Transverse colon (tissue), 4 donors: ENCODE measurements at places on chromosomes 1 and 21.

DNA sequence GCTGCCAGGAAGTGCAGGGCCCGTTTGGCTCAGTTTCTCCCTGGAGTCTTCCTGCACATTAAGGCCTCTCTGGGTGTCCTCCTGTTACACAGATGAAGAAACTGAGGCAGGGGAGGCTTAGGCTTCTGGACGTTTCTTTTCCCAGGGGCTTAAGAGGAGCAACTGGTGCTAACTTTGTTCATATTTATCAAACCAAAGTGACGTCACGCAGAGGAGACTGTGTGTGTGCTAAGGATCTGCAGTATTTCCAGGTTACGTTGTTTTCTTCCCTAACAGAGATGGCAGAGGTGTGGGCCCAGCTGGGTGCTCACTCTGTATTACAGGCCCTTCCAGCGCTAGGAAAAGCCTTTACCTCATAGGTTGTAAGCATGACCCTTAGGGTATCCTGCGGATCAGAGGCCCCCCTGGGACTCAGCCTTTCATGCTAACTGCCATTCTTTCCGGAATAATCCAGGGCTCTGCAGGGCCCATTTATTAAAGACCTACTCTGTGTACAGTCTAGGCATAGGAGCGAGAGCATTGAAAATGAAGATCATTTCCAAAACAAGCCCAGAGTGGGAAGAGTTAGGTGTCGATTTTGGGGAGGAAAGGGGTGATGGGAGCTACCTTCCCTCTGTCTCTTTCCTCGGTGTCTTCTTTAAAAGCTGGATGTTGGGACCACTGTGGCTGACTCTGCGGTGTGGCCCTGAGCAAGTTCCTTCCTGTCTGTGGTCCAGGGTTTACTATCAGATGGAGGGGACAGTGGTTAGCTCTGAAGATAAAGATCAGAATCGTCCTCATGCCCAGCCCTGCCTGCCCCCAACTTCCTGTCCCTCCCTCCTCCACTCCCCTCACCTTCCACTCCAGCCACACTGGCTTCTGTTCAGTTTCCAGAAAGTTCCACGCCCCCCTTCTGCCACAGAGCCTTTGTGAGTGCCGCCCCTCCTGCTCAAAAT, 4.6 kb downstream of the AGTRAP start:
- no peak for DNase-seq

DNA sequence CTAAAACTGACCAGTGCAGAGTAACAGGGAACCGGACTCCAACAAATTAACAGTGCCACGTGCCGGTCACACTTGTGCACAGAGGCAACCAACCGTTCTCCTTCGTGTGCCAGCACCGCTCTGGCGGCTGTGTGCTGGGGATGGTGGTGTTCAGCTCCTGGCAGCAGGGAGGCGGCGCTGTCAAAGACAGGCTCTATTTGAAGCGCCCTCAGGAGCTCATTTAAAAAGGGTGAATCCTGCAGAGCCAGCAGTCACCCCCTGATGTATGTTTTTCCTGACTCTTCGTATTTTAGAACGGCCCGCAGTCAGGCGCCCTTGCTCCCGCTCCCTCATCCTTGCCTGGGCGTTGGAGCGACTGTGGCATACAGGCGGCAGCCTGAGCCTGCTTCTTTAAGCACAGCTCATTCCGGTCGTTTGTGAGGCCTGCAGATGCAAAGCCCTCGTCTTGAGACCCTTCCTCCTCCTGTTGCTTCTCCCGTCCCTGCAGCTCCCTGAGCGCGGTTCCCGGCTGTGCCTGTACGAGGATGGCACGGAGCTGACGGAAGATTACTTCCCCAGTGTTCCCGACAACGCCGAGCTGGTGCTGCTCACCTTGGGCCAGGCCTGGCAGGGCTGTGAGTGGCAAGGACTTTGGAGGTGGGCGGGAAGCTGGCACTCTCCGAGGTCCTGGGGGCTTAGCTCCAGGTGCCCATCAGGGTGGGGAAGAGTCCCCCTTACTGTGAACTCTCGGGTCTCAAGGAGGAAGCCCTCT, 1.1 kb downstream of the DFFB start:
- DNase-seq = peak; percentile 22

DNA sequence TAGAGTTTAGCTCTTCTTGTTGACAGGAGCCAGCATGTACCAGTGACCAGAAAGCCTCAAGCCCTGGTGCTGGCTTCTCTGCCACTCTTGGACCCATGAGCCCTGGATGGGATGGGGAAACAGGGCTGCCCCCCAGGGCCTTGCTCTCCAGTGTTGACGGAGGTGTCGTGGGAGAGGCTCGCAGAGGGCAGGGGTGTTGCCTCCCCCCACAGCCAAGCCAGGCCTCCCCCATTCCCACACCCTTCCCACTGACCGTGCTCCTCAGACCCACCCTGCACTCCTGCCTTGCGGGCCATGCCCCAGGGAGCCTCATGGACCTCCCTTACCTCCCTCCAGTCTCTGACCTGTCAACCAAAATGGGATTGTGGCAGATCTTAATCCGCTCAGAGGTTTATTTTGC, 123.8 kb upstream of the COL6A1 start:
- DNase-seq = no peak

- no peak for DNase-seq
These were observed 2.5 kb downstream of the INKA2 start for GRCh38 chr1:111736548-111737215.

DNA sequence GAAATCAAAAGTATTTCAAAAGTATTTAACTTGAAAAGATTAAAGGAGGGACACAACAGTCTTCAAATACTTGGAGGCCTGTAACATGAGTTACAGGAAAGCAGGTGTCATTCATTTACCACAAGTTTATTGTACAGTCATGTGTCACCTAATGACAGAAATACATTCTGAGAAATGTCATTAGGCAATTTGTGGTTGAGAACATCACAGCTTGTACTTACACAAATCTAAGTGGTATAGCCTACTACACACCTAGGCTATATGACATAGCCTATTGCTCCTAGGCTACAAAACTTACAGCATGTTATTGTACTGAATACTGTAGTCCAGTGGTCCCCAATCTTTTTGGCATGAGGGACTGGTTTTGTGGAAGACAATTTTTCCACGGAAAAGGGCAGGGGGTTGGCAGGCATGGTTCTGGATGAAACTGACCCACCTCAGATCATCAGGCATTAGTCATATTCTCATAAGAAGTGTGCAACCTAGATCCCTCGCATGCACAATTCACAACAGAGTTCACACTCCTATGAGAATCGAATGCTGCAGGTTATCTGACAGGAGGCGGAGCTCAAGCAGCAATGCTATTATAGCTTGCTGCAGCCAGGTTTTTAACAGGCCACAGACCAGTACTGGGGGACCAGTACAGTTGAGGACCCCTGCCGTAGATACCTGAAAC, 25.0 kb upstream of the PHTF1 start:
- DNase-seq = no peak

GRCh38 chr1:117782056-117782455, 147.4 kb downstream of the GDAP2 start:
- DNase-seq = no peak

DNA sequence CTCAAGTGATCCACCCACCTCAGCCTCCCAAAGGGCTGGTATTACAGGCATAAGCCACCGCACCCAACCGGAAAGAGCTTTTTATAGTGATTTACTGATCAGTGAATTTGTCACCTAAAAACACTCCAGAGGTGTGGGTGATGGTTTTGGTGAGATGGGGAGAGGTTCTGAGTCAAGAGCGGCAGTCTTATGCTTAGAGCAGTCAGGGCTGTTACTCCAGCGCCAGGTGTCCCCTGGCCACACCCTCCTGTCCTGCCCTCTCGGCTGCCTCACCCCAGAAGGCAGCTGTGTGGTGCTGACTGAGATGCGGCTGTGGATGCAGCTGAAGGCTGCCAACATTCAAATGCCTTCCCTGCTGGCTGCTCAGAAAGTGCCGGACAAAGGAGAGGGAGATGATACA, 94.5 kb upstream of the LPGAT1 start:
- peak; percentile 77 for DNase-seq

GRCh38 chr21:38959692-38960061, 153.9 kb downstream of the ETS2 start:
- no peak for DNase-seq

DNA sequence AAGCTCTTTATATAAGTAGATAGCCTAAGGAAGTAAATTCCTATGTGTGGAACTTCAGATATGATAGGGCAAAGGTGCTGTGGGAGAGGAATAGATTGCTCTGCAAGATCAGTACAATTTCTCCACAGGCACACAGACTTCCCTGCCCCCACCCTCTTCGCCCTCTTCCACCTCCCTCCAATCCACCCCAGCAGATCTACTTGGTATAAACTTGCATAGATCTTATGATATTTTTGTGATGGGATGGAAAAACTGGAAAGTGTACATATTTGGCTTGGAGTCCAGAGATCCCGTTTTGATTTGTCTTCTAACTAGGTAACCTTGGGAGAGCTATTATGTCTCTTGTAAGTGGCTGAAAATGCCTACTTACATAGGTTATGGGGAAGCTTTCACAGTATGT, 586.3 kb upstream of the USP24 start:
- DNase-seq = no peak

DNA sequence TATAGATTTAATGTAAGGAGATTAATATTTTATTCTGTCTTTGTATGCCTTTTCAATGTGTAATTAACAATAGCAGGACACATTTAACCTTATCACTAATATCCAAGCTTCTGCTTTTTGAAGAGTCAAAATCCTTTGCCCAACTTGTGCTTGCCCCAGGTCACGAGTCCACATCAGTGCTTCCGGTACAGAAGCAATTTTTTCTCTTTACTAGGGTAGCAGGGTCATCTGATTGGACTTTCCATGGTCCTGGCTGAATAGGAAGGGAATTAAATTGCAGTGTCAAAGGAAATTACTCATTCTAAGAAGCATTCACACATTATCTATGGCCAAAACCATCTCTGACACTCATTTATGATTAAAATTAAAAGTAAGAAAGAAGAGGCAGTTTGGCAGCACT, 460.5 kb upstream of the ADGRL2 start:
- DNase-seq = no peak

DNA sequence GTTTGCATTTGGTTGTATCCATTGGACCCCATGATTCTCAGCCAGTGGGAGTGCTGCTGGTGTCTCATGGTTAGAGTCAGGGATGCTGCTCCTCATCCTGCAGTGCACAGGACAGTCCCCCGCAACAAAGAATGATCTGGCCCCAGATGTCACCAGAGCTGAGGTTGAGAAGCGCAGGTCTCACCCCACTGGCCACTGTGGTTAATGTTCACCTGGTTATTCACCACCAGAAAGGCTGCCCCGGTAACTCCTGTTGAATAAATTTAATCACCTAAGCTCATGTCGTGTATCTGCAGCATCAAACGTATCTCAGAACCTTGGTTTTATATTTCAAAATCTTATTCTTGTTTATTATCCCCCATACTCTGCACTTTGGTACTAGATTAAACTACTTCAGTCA, 75.8 kb downstream of the ATP5PO start:
- DNase-seq = no peak

DNA sequence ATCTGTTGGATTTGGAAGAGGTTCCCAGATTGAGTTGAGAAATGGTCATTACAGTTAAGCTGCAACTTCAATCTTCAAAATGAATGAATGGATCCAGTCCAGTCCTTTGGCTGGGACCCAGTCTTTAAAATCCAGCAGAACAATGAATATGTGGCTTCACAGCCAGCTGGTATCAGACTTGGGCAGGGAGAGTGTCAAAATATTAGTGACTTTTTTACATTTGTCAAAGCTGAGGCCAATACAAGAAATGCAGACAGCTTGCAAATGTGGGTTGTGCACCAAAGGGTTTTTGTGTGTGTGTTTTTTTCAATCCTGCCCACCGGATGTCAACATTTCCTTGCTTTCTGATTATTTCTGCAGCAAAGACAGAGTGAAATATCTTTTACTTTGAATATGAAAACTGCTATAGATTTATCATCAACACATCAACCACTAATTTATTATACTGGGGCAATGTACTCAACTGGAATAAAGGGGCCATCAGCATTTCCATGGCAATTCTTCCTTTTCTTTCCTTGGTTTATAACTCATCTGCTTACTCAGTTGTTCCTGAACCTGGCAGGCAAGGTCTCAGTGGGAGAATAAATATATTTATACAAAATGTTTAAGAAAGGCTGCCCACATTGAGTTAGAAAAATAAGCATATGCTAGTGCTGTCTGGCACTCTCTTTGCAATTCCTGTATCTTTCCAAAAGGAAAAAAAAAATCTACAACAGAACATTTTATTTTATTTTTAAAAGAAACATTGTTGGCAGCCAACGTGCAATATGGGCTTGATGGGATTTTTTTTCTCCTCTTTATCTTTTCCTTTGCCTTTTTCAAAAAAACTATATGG, 491.6 kb upstream of the C1orf87 start:
- no peak for DNase-seq

GRCh38 chr1:169390303-169390702, 22.3 kb downstream of the BLZF1 start:
- DNase-seq = no peak

- DNase-seq = no peak
These were observed 71.5 kb downstream of the IFI44 start for GRCh38 chr1:78721136-78721535.

GRCh38 chr1:184940694-184941409, 33.5 kb downstream of the NIBAN1 start:
- no peak for DNase-seq

DNA sequence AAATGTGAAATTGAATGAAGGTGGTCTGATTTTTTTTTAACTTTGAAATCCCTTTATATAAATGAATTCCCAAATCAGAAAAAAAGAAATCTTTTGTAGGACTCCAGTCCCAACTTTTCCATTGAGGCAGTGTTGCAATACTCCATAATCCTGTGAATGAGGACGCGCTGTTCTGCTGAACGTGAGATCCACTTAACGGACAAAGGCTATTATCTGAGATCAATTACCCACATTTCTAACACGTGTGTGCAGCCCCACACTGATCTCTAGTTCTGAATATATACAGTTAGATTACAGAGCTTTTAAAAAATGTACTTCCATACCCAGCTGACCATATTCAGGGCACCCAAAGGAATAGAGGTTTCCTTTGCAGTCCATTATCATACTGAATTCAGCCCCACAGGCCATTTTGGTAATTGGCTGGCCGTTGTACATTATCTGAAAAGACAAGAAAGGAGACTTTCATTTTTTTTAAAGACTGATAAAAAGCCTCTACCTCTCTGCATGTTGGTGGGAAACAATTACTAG, 19.0 kb downstream of the RCC2 start:
- DNase-seq = no peak

- DNase-seq = peak; percentile 1
These were observed 154.8 kb downstream of the TRABD2B start for GRCh38 chr1:47842228-47842919.

DNA sequence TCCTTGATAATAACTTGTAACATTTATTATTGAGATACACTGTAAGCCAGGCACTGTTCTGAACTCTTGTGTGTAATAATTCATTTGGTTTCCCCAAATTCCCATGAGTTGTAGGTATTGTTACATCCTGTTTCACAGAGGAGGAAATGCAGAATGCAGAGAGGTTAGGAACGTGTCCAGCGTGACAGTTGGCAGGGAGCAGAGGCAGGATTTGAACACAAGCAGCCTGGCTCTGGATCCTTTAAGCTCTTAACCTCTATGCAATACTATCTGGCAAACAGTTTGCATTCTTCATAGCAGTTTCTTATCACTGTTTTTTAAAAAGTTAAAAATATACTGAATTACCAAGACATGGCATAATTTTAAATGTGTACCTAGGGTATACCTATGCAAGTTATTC, 30.5 kb downstream of the EEIG2 start:
- DNase-seq = no peak

GRCh38 chr1:236147521-236148469, 5.5 kb downstream of the GPR137B start:
- no peak for DNase-seq

- no peak for DNase-seq
These were observed 4.3 kb downstream of the PEA15 start for GRCh38 chr1:160209321-160210046.
